Mesendoderm (in vitro differentiated cells): ENCODE measurements at places on chromosomes 5 and 9.

DNA sequence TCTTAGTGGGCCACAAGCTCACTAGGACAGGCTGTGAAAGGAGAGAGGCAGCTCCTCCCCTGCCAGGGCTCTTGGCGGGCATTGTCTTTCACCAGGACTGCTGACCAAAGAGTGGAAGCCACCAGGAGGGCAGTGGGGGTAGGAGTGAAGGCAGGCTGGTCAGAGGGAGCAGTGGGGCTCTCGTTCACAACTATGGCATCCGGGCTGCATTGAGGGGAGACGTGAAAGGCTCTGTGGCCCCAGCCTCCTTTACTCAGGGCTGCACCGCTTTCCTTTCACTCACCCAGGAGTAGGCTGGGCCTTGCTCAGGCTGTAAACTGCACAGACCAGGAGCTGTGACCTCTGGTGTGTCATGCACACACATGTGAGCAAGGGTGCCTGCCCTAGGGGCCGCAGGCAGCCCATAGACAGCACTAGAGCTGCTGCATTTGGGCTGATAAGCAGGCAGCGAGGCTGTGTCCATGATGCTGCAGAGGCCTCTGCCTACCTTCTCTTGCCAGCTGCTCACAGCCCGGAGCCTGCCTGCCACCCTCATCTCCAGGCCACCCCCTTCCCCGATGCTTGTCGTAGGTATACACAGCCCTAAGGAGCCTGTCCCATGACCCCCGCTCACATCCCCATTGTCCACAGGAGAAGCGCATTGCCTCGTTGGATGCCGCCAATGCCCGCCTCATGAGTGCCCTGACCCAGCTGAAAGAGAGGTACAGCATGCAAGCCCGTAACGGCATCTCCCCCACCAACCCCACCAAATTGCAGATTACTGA is 130.4 kb downstream of the DAB2IP start:
- no peak for DNase-seq

DNA sequence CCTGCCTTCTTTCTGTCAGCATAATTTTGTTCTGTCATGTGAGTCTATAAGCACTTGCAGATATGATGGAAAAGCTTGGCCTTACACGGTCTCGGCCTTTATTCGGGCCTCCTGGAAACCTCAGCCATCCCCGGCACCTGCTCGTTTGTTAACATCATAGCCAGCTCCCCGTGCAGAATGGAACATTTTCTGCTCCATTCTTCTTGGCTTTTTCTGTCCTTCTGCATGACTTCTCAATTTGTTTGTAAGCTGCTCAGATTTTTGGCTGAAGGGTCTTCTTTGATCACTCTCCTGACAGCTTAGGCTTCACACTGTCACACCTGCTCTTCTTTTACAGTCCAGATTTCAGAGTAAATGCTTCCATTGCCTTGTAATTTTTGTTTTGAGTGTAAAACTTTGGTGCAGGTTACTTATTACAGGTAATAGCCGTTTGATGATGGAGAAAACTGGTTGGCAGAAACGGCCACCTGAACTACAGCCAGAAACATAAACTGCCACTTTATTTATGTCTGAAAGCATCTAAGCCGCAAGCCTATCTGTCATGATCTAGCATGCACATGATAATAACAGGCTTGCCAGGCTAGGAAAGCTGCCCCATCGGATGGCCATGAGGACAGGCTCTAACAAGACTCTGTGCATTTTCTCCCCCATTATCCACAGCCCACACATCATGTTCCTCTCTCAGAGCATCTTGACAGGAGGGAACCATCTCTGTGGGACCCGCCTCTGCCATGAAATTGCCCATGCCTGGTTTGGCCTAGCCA is 197.0 kb downstream of the AOPEP start:
- no peak for DNase-seq

DNA sequence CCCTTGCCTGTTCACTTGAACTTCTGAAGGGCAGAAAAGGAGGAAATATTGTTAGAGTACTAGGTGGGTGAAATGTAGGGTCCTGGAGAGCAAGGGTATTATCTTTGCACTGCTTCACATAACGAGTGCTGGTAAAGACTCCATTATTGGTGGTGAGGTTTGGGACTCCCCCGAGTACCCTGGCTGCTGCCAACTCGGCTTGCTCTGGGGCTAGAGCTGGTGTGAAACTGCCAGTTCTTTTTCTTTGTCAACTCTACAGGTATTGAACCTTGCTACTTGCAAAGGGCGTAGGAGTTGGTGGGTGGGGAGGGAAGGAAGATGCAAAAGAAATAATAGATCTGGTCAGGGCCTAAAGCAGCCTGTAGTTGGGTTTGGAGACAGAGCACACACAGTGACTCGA is 16.0 kb downstream of the MAST4 start:
- DNase-seq = no peak

GRCh38 chr5:169571355-169571754 is 12.2 kb upstream of the SPDL1 start:
- DNase-seq = no peak

GRCh38 chr9:87243602-87244001 is 254.1 kb upstream of the DAPK1 start:
- DNase-seq = no peak
